ENCODE measurements at places on chromosomes 5 and 9.
A peak's percentile ranks its signal among the peaks of the same experiment; 100 is the strongest.

DNA sequence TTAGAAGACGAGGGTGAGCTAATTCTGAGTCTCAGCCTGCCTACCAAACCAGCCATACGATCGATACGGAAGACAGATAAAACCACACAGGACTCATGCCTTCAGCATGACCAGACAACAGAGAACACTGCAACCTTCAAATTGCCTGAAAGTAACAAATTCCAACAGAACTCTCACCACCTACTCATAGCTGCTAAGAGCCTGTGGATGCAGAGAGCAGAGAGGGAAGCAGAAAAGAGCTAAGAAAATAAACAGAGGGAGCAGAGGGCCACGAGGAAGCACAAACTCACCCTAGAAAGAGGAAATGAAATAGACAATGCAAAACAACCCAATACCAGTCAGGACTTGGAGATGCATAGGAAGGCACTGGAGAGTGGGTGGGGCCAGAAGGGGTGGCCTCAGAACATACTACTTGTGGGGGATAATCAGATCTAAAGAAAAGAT lies 86.7 kb upstream of the TAS2R1 start:
- no peak for DNase-seq

DNA sequence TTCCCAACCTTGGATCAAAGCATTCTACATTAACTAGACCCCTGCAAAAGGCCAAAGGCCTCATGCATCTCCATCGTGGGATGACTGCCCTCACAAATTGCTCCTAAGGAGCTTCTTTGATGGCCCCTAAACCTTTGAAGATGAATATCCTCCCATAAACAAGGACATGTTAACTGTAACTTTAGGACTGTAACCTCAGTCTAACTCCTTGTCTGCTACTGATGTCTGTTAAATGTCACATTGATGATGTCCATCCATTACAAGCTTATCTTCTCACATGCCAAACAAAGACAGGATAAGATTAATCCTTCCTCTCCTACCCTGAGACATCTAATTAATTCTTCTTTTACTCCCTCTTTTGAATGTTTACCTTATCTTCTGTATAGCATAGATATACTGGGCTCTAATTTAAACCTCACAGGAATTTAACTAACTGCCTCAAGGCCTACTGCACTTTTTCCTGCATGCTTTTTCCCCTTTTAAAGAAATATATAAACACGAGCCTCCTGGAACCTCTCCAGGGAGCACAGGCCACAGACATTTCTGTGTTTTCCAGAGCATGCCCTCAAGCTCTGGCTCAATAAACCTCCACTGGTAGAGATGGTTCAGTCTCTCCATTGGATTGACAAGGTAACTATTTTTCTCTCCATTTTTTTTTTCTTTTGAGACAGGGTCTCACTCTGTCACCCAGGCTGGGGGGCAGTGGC lies 90.6 kb upstream of the SLC25A48 start:
- DNase-seq, result no peak

- no peak for DNase-seq
These were observed 1.6 kb downstream of the ELL2 start for GRCh38 chr5:95959888-95960666.

DNA sequence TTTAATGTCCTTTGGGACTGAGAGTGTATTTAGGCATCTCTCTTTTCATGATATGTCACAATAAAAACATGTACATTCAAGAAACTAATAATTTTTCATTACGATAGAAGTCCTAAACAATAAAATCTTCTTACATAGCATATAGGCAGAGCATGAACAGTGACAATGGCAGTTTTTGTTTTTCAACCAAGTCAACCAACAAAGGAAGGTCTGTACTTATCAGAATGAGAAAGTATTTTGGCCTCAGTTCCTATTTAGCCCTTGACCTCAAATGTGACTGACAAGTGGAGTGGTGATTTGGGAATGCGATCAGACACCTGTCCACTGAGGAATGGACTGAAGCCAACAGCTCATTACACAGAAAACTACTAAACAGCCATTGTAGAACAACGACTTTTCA lies 219.5 kb downstream of the TMEM161B start:
- no peak for DNase-seq

DNA sequence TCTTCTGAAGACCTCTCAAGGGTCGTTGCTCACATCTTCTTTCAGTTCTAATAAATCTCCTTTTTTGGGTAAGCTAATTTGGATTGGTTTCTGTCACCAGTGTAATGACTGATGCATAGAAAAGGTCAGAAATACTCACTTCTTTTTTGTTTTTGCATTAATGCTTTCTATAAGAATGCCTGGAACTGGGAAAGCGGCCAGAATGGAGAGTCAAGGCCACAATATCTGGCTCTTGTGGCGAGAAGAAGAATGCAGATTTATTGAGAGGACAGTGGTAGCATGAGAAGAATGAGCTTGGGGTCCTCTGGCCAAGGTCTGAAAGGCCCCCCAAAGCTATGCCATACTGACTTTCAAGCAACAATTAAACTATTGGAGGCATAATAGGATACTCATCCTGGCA lies 88.0 kb upstream of the SLC12A2 start:
- DNase-seq, result no peak

- DNase-seq, result no peak
These were observed 15.2 kb upstream of the CPEB4 start for GRCh38 chr5:173872957-173873305.

- DNase-seq, result no peak
These were observed 3.7 kb upstream of the COL5A1 start for GRCh38 chr9:134637696-134638501.

DNA sequence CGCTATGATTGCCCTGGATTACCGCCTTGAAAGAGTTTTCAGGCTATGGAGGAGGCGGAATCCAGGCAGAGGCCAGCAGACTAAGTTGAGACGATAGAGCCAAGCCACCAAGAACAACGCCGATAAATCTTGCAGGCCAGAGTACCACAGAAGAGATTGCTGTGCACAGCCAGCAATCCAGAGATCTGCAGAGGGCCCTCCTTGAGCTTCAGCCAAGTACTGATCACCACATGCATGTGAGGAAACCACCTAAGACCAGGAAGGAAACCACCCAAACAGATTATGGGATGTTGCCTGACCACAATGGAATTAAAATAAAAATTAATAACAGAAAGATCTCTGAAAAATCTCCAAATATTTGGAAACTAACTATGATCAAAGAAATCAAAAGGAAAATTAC lies 74.9 kb downstream of the GCNT4 start:
- DNase-seq, result no peak

DNA sequence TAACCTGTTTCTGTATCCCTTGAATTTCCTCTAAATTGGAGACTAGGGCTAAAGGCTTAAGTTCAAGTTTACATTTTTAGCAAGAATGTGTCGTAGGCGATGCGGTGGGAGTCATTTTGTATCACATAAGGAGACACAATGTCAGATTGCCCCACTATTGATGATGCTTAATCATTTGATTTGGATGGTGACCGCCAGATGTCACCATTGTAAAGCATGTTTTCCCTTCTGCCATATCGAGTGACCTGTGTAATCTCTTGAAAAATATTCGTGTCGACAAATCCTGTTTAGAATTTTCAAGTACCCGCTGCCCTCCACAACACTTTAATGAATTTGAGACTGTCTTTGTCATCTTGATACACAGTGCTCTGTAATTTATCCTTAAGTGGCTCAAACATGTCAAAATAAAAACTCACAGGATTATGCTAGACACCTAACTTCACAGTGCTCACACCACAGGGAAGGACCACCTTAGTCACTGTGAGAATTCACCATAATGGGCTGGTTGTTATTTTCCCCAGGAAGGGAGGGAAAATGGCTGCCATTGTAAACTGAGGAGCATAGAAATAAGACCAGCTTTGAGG lies 34.5 kb upstream of the SLC46A2 start:
- no peak for DNase-seq

DNA sequence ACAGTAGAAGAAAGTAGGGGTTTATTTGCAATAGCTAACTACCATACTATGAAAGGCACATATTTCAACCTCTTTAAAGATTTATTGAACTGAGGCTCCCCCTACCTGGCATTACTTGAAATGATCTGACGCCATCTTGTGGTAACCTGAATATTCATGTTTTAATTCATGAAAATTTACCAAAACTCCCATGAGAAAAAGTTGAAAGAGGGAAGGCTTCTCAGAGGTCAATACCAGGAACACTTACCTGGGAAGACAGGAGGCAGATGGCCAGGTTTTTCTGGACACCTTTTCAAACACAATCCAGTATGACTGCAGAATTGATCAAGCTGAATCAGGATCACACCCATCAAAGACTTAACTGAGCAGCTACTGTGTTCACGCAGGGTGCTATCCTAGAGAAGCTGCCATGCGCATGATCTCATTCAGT lies 9.4 kb downstream of the PRELID2 start:
- no peak for DNase-seq

DNA sequence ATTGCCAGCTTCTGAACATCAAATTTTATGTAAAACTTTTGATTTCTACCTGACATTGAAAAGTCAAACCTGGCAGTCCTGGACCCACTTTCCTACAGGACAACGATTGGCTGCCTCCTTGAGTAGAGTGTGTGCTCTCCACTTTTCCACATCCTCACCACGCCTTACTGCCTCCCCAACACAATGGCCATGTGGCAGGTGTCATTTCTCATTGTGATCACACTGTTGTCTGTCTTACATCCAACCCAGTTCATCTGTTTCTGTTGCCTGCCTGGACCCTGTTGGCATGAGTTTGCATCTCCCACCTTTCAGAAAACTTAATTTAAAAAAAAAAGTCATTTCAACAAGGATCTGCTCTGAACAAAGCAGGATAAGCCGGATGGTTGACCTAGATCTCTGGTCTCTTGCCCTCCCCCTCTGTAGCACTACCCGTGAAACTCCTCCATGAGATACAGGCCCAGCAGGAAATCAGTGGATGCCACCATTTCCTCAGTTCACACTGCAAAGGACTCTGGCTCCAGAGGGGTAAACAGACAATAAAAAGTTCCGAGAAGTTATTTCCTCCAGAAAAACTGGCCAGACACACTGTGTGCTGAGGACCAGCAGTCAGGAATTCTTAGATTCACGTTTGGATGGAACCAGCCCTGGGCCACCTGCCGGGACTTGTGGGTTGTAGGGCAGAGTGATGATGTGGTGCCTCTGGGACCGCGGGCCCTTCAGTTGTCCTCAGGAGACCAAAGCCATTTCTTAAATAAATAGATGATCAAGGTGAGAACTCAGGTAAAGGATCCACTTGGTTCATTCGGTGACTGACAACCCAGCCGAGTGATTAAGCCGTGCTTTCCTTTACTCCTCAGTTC lies 48.6 kb downstream of the AMBP start:
- peak; percentile 3 for DNase-seq

DNA sequence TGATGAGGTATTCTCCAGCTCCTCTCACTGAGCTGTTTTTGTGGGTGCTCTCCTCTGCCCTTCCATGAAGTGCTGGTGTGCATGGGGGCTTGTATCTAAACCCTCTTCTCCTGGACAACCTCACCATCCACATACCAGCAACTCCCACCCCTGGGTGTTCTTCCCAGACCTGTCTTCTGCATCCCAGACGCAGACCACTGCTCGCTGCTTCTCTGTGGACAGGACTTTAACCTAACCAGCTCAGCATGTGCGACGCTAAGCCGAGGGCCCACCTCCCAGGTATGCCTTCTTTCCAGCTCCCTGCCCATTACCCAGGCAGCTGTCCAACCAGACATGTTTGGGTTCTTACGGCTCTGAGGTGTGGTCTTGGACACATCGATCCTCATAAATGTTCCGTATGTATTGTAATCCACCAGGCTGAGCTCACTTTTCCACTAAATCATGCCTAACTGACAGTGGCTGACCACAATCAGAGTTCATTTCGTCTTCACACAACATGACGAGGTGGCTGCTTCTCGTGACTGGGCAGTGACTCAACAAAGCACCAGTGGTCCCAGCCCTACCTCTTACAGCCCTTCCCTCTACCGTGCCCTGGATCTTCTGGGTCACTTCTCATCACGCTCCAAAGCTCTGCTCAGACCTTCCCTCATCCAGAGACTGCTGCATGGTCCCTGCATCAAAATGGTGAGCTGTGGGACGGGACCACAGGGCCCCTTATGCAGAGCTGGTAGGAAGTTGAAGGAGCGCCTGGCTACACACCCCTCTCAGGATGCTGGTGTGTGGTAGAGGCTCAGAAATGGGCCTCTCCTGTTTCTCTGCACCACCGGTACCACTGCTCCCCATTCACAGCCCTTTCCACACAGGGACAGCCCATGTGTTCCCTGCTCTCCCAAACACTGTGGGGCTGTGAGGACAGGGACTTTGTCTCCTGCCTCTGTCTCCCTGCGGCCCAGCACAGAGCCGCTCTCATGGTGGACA lies 9.6 kb upstream of the PTGES2 start:
- DNase-seq, result peak; percentile 15

DNA sequence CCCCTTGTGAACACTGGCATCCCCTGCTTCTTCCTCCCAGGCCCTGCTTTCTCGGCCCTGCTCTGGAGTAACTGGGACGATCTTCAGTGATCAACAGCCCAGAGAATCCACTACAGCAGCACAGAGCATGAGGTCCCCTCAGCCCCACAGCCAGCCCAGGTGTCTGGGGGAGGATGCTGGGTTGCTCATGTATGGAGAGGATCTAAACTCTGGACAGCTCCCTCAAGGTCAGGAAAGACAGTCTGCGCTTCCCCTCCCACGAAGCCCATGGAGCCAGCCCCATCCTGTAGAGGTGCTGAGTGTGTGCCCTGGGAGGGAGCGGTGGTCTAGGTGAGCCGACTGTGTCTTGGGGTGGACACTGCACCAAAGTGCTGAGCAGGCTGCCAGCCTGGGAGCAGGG lies 190.2 kb downstream of the GABBR2 start:
- DNase-seq, result no peak

DNA sequence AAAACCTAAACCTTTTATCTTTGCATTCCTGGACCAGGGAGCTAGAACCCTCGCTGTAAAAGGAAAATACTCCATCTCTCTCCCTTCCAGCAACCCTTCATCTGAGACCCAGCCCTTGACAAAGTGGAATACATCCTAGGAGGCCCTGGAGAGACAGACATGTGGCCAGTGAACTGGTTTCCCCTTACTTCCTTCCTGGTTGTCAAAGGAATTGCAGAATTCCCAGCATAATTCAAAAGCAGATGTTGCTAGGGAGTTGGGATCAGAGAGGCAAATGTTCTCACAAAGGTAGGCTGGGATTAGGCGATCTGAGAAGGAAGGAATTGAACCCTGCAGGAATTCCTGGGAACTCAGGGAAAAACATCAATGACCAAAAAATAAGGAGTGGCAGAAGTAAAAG lies 80.9 kb downstream of the MARCHF3 start:
- DNase-seq, result no peak

- no peak for DNase-seq
These were observed 482.1 kb downstream of the SEMA5A start for GRCh38 chr5:9063615-9064245.

DNA sequence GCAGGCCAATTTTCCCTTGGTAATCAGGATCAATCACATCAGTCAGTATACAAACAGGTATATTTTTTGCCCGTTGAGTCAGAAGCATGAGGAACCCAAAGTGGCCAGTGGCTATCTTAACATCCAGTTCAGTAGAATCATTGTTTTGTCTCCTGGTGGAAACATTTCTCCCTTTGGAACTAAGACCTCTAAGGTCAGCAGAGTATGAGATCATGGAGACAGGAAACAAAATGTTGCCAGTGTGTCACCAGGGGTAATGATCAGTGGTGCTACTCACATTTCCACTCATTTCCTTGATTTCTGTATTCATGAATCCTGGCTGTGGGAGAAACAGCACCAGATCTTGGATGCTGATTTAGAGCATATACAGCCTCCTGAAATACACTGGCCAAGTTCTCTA lies 553.0 kb downstream of the CSNK1G3 start:
- DNase-seq, result no peak
